Jurkat, Clone E6-1 (cell line): ENCODE measurements at places on chromosomes 3 and 15.

DNA sequence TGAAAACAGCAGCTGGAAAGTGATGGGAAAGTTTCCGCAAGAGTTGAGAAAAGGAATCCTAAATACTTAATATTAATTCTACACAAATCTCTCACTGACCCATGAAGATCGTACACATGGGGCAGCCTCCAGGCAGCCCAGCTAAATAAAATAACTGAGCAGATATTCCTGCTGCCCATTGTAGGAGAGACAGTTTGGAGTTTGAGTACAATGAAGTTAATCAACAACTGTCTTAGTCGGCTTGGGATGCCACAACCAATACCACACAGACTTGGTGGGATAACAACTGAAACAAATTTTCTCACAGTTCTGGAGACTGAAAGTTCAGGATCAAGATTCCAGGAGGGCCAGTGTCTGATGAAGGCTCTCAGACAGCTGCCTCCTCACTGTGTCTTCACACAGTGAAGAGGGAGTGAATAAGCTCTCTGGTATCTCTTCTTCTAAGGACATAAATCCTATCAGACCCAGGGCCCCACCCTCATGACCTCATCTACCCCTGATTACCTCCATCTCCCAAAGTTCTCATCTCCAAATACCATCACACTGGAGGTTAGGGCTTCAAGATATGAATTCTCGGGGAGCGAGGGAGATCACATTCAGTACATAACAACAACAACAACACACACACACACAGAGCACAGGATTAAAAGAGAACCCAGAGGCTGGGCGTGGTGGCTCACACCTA is 9.7 kb downstream of the TRPM7 start:
- DNase-seq: no peak

DNA sequence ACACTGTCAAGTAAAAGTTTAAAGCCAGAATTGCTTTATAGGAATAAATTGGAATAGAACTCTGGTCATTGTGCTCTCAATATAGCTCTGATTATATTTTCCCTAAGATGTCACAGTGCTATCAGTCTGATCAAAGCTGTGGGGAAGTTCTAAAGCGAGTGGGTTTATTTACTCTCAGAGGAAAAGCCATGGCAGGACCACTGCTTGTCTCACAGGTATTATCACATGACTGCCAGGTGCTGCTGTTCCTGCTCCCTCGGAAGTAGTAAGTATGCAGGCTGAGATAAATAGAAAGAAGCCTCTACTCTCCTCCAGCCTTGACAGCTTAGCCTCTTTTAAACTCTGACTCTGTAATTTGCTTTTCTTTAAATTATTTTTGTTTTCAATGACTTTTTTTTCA is 49.1 kb upstream of the UTS2B start:
- peak; percentile 9 for DNase-seq

DNA sequence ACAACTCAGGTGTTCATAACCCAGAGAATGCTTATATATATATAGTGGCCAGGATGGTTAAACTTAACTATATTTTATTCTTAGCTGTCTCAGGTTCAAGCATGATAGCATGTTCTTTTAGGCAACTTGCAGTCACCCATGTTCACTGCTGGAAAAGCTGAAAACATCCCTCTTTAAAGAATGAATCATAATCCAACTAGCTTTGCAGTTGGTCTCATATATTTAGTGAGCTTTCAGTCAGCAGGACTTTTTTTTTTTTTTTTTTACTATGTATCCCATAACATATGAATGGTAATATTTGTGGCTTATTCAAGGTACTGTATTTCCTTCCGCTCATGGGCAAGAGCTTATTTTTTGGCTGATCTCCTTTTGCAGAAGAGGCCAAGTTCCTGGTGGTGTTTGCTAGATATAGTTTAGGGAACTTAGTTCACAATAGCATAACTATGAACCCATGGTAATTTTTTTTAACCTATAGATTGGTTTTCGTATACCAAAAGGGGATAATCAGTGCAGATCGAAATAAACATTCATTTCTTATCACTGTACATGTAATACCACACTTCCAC is 77.6 kb downstream of the CMSS1 start:
- DNase-seq: no peak

DNA sequence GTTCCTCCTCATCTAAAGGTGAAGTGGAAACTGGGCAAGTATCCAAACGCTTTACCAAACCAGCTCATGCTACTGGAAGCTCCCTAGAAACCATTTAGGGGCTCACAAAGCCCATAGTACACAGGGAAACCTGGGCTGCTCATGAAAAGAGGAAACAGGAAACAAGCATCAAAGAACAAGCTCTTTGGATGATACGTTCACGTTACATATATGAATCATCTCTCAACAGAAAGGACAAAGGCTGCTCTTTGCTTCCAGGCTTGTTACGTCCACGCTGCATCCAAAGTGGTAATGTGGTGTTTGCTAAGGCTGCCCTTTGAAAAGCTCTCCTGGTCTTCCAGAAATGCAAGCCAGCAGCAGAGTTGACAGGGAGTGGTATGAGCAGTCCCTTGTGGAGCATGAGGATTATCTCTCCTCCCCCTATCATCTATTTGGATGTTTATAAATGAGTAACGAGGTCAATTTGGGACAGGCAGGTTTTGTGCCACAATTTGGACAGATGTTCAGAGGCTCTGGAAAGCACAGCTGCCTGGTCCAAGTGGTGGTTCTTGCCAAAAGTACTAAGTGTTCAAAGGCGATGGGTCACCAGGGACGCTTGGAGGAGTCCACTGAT is 98.0 kb upstream of the RORA start:
- peak; percentile 5 for DNase-seq

DNA sequence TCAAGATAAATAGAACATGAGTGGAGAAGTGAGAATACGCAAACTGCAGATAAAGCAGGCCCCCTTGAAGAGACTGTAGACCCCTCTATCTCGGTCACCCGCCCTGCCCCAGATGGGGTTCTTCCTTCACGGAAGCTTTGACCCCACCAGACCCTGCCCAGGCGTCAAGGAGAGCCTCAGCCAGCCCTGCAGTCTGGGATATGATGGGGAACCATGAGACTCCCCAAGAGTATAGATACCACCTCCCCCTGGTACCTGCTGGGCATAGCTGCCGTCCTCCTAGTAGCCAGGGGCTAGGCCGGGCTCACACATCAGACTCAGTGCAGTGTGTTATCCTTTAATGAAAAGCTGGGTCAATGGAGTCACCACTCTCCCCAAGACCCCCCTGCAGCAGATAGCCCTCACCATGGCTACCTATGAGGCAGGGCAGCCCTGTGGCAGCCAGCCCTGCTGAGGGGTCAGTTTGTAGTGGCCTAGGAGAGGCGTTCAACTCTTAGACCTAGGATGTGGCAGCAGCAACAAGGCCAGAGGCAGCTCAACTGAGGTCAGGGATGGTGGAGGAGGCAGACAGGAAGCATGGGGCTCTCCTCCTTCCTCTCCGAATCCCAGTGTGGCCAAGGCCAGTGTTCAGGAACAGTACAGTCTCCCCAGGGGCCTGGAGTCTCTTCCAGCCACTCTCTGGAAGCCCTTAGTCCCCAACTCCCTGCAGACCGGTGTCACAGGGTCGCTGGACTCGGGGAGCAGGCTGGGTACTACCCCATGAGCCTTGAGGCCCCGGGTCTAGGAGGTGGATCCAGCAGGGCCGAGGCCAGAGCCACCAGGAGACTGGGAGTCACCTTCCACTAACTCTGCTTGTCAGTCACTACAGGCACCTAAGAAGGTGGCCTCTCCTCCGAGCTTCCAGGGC is 26.1 kb downstream of the PLXNB1 start:
- DNase-seq: no peak

- DNase-seq: peak; percentile 22
Measured at GRCh38 chr3:70064194-70064779, 64.8 kb downstream of the SAMMSON start.

DNA sequence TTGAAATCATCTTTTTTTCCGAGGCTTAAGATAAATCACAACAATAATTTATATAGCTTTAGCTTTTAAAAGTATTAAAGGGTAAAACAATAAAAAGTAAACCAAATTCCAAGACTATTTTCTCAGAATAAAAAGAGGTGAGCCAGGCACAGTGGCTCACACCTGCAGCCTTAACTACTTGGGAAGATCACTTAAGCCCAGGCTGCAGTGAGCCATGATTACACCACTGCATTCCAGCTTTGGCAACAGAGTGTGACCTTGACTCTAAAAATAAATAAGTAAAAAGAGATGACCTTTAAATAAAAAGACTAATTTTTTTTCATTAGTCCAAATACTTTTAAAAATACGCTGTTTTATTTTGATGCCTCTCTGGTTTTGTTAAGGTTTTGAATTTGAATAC is 54.4 kb downstream of the C3orf80 start:
- no peak for DNase-seq

DNA sequence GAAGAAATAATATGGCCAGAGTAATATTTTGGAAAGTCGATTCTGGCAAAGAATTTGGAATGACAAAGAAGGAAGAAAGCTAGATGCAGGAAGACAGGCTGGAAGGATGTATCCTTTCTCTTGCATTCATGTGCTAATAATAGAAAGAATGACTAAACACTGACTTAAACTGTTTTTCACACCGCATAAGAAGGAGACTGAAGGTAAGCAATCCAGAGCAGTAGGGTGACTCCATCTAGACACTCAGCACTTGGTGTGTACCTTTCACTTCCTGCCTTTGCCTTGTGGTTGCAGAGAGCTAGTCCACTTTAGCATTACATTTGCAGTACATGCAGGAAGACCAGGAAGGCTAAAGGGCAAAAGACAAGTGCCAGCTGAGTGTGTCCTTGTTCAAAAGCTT is 234.6 kb downstream of the RBMS3 start:
- DNase-seq: no peak

DNA sequence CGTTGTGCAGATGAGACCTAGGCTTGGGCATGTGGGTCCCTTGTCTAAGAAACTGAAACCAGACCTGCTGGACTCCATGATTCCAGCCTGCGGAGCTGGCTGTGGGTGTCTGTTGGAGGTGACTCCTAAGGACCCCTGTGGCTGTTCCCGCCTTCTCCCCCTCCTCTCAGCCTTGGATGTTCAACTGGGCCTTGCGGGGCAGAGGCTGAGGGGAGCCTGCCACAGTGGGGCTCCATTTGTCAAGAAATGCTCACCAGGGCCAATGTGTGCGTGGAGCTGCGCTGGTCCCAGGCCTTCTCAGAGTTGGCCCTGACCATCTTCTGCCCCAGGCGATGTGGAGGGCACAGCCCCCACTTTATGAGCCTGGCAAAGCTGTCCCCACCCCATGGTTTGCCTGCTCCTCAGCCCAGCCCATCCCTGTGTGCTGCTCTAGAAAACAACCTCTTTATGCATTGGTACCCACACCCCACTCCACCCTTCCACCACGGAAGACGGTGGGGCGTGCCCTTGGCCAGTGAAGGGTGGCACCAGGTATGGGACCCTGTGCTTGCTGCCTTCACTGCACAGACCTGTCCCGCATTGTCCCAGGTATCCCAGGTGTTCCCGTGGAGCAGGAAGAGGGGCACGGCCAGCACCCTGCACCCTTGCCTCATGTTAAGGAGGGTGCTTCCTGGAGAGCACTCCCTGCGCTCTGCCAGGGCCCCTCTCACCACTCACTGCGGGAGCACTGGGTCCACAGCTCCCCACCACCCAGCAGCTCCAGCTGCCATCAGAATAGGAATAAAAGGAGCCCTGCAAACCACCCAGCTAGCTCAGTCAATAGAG is 7.9 kb downstream of the MESP2 start:
- DNase-seq: no peak

DNA sequence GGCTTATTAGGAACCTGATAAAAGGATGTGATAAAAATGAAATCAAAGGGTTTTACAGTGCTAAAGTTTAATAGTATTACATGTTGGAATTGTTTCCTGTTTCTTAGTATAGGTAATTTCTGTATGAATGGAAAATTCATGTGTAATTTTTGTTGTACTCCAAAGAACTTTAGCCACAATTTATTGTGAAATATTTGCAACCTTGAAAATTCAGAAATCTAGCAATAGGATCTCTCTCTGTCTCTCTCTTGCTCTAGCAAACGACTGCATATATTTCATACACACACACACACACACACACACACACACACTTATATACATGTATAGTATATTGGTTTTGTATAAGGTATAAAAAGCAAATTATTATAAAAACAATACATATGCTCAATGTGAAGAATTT is 59.6 kb downstream of the PIAS1 start:
- no peak for DNase-seq

DNA sequence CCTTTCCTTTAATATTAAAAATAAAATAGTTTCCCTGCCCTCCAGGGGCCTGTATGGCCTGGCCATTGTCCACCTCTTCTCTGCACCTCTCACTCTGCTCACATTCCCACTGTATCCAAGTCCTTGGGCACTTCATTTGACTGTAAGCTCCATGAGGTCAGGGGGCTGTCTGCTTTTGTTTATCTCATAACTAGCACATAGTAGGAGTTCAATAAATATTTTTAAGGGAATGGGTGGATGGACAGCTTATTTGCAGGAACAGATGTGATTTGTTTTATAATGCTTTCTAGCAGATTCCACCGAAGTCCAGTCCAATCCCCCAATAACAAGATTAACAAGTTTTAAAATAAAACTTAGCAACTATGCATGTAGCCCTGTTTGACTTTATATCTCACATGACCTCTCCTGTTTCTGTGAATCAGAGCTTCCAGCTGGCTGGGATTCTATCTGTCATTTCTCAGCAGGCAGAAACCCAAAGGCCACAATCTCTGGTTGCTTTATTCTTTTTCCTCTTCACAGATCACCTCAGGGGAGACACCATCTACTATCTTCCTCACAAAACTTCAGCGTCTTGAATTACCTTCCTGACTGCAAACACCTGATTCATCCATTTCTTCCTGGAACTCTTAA is 123.0 kb upstream of the NR2F2 start:
- DNase-seq: no peak
